Stimulated activated CD4-positive, alpha-beta T cell treated with anti-CD3 and anti-CD28 coated beads, Interleukin-1b, Interleukin-23, amount 100 ng/mL, for 1 hour (primary cell): ENCODE measurements at places on chromosomes 7 and 10.

DNA sequence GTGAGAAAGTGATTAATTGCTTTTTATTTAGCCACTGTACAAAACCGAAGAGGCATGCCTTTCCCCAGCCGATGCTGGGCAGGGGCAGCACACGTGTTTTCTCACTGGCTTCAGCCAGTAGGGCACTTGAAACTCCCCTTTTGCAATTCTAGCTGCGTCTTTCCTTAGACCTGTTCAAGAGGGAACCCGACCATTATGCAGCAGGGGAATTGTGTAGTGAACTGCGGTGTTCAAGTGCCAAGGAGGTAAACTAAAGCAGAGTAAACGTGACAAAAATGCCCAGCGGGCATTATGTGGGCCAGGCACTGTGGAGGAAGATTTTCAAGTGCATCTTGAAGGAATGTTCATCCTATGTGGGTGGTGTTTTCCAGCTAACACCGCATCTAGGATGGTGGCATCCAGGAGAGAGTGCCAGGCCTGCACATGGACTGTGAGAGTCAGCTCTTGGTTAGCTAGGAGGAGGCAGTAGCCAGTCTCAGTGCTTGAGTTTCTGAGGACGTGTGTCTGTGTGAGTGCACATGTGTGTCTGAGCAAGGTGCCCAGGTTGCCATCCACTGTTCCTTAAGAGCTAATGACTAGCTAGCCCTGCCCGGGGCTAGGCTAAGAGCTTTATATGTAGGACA is 3.3 kb downstream of the WIPF3 start:
- no peak for DNase-seq

GRCh38 chr10:22252224-22252800 is 34.5 kb upstream of the EBLN1 start:
- peak; percentile 42 for DNase-seq

- DNase-seq, result no peak
Observed at GRCh38 chr10:97574374-97575126, 2.0 kb downstream of the ANKRD2 start.

- no peak for DNase-seq
Observed at GRCh38 chr7:139940866-139941265, 111.8 kb downstream of the TBXAS1 start.

DNA sequence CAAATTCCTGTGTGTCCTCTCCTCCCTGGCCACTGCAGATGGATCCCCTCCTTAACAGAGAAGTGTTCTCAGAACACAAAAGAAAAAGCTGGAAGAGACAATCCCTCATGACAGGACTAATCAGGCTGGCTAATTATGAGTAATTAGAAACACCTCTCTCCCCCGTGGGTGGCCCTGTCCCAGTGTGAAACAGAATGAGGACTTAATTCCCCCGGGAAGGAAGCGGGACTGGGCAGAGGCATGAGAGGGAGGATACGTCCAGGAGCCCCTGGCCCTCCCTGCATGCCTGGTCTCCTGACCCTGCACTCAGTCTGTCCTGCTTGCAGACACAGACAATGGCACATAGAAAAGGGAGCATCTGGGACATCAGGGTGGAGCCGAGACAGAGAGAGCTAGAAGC is 7.6 kb upstream of the ADCYAP1R1 start:
- no peak for DNase-seq

GRCh38 chr7:83704564-83704963 is 55.6 kb upstream of the SEMA3E start:
- no peak for DNase-seq

- no peak for DNase-seq
Observed at GRCh38 chr7:101624246-101625001, 4.7 kb downstream of the MYL10 start.

- no peak for DNase-seq
Observed at GRCh38 chr10:88026031-88026430, 162.6 kb downstream of the PTEN start.

GRCh38 chr7:147681530-147681929 is 909.0 kb upstream of the C7orf33 start:
- DNase-seq, result no peak

GRCh38 chr10:50063100-50063499 is 4.7 kb upstream of the WASHC2A start:
- no peak for DNase-seq

- DNase-seq, result no peak
Observed at GRCh38 chr7:135167365-135167917, 3.1 kb downstream of the CYREN start.

- no peak for DNase-seq
Observed at GRCh38 chr10:8455181-8455580, 400.7 kb downstream of the GATA3 start.

- DNase-seq, result no peak
Observed at GRCh38 chr10:43843321-43844101, 194.8 kb upstream of the ZNF32 start.

- peak; percentile 63 for DNase-seq
Observed at GRCh38 chr7:5396999-5397663, 26.5 kb downstream of the TNRC18 start.

DNA sequence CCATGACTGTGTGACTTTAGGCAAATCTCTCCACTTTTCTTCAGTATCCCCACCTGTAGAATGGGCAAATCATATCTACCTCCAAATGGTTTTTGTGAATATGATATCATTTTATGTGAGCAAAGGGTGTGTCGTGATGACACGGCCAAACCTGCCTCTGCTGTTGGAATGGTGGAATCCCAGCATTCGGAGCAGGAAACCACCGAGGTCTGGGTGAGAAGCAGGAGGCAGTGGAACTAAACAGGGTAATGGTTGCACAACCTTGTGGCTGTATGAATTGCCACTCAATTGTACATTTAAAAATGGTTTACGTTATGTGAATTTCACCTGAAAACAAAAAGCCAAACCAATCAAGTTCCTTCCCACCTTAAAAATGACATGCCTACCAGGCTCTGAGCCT is 131.4 kb upstream of the ZMIZ1 start:
- DNase-seq, result no peak

- DNase-seq, result peak; percentile 36
Observed at GRCh38 chr10:101839416-101840063, 4.1 kb downstream of the KCNIP2 start.

DNA sequence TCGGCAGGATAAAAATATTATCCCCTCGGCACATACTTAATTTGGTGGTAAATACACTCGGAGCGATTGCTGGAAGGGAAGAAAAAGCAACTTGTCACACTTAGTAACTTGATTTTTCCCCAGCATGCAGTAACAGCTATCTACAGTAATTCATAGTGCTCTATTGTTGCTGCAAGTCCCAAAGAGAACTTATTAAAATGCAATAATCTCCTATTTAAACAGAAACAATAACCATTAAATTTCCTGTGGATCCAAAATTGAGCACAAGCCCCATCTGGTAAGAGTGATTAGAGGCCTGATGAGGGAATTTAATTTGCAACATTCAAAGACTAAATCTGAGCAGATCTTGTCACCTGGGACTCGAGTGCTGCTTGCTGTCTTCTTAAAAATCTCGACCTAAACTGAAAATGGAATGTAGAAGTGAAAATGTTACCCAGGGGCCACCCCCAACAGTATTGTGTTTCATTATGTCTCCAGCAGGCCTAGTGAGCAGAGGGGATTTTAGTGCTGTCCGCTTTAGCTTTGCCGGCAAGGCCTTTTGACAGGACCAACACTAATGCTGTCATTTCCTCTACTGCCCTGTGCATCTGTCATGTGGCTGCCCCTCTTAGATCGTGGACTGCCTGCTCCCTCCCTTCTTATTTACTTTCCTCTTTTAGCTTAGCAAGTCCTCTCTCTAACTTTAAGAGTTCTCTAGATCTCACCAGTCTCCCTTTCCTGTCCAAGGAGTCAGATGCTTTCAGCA is 639.7 kb downstream of the AUTS2 start:
- DNase-seq, result no peak

DNA sequence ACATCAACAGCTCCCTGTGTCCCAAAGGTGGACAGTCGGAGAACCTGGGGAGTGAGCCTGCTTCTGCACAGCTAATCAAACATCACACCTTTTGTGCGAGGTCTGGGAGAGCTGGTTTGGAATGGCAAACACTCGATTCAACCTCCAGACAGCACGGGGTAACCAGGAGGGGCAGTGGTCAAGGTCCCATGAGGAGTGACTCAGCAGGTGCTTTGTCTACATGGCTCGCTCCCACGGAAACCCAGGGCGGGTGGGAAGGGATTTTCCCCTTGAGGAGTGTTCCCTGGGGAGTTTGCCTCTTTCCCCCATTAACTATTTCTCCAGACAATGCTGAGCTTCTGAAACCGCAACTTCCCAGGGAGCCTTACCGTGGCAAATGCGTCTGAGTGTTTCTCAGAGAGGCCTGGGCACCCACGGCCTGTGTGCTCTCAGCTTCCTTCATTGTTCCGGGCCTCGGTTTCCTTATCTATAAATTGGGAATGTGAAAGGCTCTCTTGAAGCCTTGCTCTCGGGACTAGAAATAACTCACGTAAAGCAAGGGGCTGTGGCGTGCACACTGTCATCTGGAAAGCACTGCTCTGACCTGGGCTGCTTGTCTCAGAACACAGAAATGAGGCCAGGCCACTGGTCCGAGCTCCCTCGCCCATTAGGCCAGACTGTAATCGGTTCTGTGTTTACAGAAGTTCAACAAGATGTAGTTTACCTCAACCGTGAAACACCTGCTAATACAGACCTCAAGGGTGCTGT is 14.0 kb upstream of the GTPBP4 start:
- DNase-seq, result no peak

GRCh38 chr7:66748791-66749190 is 8.3 kb downstream of the RABGEF1 start:
- DNase-seq, result no peak

- DNase-seq, result no peak
Observed at GRCh38 chr10:69491611-69492010, 40.3 kb downstream of the TSPAN15 start.

DNA sequence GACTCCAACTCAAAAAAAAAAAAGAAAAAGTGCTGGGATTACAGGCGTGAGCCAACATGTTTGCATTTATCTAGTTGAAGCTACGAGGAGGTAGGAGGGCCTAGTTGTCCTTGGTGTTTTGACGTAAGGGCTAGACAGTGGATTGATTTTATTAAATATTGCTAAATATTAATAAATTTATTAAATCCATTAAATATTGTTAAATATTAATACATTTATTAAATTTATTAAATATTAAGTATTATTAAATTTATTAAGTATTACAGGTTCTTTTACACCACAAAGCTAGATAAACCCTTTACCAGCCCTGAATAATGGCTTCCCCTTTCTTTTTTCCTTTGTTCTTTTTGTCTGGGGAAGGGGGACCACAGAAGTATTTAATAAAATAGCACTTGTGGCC is 47.5 kb upstream of the TMEM248 start:
- no peak for DNase-seq

DNA sequence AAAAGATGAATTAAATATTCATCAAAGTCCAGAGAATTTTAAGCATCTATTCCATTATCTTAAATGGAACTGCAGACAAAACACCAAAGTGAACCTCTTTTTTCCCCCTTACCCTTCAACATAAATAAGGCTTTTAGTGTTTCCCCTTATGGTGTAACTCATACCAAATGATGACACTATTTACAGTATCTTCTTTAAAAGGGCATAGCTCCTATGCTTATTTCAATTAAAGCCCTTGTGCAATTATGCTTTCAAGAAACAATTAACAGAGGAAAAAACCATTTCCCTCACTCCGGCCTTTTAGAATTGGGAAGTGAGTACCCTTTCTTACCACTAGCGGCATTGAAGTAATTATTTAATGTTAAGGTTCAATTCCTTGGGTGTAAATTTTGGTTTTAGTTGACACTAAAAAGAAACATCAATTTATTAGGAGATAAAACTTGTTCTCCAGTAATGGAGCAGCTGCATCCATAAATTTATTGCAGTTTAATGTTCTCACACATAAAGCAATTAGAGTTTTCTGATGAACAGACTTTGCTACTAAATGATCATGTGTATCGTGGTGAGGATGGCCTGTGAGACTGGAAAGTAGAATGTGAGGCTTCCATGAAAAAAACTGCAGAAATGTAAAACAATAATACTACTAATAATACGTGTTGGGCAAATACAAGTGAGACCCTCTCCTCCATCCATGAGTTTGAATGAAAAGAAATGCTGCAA is 661.3 kb downstream of the PARD3 start:
- DNase-seq, result no peak

DNA sequence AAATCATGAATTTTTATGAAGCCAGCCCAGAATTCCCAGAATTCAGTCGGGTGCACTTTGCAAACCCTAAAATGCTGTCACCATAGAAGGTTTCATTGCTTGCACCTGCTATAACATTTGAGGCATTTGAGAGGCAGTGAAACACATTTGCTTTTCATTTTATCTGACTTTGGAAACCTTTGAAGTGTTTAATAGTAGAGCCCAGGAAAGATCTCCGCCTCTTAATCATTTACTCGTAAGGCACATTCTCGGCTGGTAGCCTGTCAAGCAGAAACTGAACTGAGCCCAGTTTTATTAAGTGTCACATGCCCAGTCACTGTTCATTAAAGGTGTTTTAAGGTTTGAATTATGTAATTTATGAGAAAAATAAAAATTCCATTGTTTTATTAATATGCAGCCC is 247.6 kb downstream of the EMX2 start:
- DNase-seq, result no peak

DNA sequence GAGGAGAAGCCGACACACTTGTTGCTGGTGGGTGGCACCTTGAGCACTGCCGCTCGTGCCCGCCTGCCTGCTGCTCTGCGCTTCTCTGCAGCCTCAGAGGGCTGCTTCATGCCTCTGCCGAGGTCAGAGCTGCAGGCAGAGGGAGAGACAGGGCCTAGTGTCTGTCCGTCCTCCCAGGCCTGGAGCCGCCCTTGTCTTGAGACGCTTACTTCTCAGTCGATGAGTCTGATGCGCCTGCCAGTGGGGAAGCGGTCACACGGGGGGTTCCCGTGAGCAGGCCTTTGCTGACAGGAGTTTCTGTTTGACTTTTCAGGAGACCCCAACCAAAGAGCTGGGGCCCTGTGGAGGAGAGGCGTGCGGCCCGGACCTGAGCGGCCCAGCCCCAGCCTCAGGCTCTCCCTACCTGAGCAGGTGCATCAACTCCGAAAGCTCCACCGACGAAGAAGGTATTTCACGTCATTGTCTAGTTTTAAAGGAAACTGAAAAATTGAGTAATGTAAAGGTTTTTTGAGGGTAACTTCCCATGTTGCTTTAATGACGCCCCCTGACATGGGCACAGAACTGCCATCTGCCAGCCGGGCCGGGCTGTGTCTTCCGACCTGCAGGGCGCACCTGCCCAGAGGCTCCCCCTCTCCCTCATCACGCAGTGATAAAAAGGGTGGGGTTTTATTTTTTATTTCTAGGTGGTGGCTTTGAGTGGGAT is 7.8 kb upstream of the BHLHA15 start:
- DNase-seq, result no peak

DNA sequence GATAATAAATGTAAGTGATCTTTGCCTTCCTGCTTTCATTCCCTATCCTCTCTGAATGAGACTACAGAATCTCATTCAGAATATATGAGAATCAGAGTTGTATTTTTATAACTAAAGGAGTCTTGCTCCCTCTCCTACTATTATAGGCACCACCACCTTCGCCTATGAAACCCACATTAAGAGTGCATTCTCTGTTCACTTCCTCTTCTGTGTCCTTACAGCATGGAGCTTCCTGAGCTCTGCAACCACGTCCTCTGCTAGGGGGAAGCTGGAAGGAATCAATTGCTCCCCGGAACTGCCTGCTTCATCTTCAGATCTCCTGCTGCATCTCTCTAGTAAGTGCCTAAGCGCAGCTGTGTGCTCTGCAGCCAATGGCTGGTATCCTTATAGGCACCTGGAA is 820.7 kb downstream of the GRID1 start:
- DNase-seq, result no peak
